ENCODE measurements at places on chromosomes 12 and 14.

GRCh38 chr12:9786726-9787717 lies 26.3 kb upstream of the CD69 start:
- DNase-seq = no peak

- no peak for DNase-seq
These were observed 15.6 kb upstream of the C14orf180 start for GRCh38 chr14:104563742-104564615.

DNA sequence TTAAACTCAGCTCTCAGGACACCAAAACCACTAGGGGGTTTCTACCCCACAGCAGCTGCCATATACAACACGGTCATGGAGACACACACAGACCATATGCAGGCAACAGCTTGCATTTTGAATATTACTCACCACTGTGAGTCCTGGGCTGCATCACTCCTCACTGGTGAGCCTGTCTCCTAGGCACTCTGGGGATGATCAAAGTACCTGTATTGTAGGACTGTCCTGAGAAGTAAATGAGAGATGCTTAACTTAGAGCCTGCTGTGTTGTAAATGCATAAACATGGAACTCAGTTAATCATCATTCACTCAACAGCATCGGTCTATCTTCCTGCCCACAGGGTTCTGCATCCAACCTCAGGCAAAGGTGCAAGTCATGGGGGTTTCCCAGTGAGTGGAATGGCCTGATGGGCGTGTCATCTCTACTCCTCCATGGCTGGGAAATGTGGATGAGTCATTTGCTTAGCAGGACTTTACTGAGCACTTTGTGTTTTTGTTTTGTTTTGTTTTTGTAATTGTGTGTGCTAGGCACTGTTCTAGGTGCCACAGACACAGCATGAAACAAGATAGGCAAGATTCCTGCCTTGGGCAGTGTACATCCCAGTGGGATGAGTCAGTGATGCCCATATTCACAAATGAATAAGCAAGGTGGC lies 1141.2 kb upstream of the TMEM132C start:
- no peak for DNase-seq

- DNase-seq = no peak
These were observed 879 bp downstream of the GDF3 start for GRCh38 chr12:7694556-7695236.

DNA sequence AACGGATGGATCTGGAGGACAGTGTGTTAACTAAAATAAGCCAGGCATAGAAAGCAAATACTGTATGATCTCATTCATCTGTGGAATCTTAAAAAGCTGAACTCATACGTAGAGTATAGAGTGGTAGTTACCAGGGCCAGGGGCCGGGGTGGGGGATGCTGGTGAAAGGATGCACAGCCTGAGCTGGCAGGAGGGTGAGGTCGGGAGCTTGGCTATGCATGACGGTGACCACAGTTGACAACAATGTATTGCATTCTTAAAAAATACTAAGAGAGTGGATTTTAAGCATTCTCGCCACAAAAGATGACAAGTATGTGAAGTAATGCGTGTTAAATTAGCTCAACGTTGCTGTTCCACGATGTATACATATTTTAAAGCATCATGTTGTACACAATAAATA lies 351.3 kb downstream of the TMEM121 start:
- DNase-seq = no peak

Data from GF-D8 (cell line).